ENCODE measurements at places on chromosomes 6 and 20.

DNA sequence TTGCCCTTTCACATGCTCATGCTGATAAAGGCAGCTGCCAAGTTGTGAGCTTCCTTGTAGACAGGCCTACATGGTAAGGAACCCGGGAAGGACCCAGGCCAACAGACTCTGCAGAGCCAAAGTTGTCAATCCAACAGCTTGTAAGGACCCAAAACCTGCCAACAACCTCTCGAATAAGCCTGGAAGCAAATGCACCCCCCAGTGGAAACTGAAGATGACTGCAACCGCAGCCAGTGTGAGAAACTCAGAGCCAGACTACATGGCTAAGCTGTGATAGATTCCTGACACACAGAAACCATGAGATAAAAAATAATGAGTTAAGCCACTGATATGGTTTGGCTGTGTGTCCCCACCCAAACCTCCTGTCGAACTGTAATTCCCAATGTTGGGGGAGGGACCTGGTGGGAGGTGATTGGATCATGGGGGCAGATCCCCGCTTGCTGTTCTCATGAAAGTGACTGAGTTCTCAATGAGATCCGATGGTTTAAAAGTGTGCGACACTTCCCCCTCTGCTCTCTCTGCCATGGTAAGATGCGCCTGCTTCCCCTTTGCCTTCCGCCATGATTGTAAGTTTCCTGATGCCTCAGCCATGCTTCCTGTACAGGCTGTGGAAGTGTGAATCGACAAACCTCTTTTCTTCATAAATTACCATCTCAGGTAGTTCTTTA, 18.8 kb upstream of the CLPSL2 start:
- DNase-seq = peak; percentile 13

DNA sequence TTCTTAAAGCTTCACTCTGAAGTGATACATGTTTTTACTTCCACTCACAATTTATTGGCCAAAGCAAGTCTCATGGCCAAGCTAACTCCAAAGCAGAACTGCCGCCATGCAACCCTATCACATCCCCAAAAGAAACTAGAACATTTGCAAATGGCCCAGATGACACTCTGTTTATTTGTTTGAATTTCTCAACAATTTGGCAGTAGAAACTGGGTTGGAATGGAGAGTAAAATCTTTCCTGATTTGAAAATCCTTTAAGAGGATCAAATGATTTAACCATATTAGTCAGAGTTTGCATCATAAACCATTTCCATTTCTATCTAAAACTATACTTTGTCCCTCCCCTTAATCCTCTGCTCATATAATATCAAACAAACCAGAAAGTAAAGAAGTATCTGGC, 39.1 kb upstream of the E2F3 start:
- DNase-seq = no peak

GRCh38 chr6:165456286-165456685, 146.9 kb upstream of the C6orf118 start:
- DNase-seq = no peak

- DNase-seq = no peak
Measured at GRCh38 chr20:56927127-56927526, 298.0 kb downstream of the TFAP2C start.

DNA sequence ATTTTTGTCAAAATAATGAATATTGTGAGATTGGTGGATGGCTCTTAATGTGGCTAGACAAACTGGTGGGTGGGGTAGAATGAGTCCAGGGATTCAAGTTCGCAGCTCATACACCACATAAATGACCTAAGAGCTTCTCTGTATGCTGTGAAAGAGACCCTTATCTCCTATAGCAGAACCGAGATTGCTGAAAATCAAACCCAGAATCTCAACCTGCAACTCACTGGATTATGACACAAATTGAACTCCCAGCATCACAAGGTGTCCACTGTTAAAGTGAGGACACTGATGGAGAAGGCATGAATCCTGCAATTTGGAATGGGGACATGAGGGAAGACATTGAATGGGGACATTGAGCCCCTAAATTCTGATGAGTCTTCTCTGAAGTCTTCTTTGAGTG, 51.3 kb upstream of the CNKSR3 start:
- no peak for DNase-seq

DNA sequence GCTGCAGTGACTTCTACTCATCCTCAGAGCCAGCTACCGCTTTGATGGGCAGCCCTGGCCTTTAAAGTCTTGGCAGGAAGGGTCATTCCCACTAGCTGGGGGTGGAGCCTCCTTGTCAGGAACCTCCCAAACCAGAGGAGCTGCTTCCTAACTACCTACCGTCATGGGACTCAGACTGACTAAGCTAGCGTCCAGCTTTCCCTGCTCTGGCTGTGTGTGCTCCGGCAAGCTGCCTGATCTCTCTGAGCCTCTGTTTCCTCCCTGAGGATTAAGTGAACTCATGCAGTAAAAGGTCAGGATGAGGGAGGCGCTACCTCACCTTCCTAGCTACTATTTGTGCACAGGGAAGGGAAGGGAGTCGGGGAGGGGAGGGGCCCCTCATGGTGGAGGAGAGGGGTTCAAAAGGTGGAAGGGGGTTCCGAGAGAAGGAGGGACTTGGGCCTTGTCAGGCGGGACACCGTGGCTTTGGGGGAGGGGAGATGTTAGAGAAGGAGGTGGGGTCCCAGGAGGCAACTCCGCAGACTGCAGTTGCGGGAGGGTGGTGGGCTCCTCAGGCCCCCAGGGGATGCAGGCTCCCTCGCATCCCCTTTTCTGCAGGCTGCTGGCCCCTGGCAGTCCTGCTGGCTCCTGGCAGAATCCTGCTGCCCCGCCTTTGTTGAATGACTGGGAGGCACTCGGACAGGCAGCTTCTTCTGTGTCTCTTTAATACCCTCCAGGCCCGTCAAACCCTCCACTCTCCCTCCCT, 9.8 kb downstream of the DUSP15 start:
- DNase-seq = peak; percentile 54

DNA sequence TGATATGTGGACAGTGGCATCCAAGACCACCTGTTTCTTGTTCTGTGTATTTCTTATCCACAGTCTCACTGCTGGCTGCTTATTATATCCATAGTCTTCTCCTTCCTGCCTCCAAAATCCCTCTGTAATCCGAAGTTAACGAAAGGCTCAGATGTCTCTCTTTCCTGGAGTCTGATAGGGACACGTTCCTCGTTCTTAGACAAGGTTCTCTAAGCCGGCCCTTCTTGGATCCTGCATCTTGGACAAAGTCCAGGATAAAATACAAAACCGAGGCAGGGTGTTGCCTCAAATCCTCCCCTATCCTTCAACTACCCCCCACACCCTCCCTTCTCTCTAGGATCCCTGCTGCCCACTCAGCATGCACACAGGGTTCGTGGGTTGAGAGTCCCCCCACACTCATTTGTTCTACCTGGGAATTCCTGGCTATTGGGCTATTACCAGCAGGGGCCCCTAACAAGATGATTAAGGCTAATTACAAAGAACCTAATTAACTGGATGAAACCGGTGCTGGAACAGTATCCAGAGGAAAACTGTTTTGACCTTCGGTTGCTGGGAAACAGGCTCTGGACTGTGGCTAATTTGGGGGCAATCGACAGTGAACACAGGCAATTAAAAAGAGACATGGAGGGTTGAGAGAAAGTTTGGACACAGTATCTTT, 32.7 kb upstream of the MRPS10 start:
- DNase-seq = no peak

DNA sequence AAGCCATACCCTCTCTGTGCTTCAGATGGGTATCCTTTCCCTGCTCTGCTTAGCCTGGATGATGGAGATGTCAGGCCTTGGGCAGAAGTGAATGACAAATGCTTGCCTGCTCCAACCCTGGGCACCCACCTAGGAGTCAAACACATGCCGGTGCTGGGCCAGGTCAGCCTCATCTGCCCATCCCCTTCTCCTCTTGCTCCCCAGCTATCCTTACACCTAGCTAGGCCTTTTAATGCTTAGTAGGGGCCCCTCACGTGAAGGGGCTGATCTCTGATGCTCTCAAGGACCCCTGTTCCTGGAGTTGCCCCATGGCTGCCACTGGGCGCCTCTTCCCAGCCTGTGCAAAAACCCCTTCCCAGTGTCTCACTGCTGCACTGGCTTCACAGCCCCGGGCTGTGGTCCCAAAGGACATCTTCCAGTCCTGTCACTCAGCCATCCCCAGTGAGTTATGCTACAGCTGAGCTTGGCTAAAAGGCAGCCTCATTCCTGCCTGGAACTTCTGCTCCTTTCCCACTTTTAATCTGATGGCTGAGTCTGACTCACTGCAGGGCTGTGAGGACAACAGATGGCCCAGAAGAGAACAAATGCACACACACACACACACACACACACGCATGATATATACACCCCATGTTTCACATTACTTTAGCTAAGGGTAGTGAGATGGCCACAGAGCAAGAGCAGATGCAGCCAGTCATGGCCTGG, 12.8 kb upstream of the SDCBP2 start:
- DNase-seq = no peak

- no peak for DNase-seq
Measured at GRCh38 chr20:60561052-60561451, 602.8 kb downstream of the CDH26 start.

GRCh38 chr6:166365806-166366205, 16.9 kb downstream of the MPC1 start:
- DNase-seq = no peak
